ENCODE measurements at places on chromosomes 13 and 19.

DNA sequence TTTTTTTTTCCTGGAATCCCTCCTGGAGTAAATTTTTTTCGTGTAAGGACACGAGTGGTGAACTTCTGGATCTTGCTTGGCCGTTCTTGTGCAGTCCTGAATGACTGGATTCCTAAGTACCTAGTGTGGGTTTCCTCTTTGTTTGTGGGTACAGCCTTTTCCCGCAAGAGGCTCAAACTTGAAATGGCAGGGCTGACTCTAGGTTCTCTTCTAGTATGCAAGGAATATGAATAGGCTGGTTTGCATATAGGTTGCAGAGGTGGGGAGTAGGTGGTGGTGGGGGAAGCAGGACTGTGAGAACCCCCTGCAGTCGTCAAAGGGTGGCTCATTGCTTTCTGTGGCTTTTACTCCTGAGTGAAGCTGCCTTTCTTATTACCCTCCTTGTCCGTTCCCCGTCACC lies 13.6 kb downstream of the UBAC2 start:
- DNase-seq: no peak

- DNase-seq: peak; percentile 10
Observed at GRCh38 chr19:8305798-8306197, 2.4 kb downstream of the CD320 start.

DNA sequence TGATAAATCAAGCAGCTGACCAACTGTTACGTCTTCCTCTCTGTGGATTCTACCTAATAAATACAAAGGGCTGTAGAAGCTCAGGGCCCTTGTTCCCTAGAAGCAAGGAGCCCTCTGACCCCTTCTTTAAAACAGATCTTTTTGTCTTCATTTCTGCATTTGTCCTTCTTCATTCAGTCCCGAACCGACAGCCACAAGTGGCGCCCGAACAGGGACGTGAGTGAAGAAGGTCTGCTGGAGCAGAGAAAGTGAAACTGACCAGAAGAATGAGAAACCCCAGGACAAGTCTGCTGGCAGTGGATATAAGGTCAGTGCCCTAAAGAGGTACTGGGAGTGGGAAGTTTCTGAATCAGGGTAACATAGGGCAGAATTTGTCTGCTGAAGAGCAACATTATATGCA lies 13.1 kb downstream of the ZNF773 start:
- DNase-seq: no peak

- DNase-seq: no peak
Observed at GRCh38 chr13:114124921-114125320, 7.5 kb downstream of the RASA3 start.
